ENCODE measurements at places on chromosomes 16 and 17.

GRCh38 chr17:39683295-39683939 lies 4.4 kb downstream of the PGAP3 start:
- DNase-seq = no peak

GRCh38 chr17:29589524-29590410 lies at the start of gene GIT1:
Gene GIT1, minus strand, starts transcription at chr17:29589648. Its CDS starts 270 bp downstream, at chr17:29589378.
- DNase-seq = peak; percentile 86

GRCh38 chr17:38442548-38442947 lies 14.3 kb downstream of the ARHGAP23 start:
- no peak for DNase-seq

DNA sequence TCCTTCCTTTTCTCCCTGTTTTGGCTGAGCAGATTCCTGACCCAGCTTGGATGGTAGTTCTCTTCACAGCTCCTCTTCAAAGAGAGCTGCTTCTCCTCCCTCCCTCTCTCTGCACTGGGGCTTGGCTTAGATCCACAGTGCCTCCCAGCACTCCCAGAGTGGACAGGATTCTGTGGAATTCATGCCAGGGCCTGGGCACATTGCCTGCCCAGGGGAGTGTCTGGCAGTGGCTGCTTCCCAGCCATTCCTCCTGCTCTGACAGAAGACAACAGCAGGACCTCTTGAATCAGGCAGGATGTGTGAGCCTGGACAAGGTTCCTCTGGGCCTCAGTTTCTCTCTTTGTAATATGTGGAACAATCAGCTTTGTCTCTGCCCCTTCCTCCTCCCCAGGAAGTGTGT lies 4.5 kb upstream of the MMP28 start:
- no peak for DNase-seq

All from T-helper 2 cell treated with Interferon-gamma antibody and Interleukin-4, amounts not matched to agents 5 μg/mL and 100 μg/mL, for 36 hours (primary cell).